M059J (cell line): ENCODE measurements at places on chromosomes 4 and X. TPM values are rescaled to one million over a fixed set of nuclear protein-coding genes. Genes with fewer than 3 reads are reported as not detected.

The CPE gene
- total RNA-seq = 38.3 and 53.6 TPM in 2 replicates

The SYN1 gene
- 0.07 and 1.4 TPM in 2 replicates for total RNA-seq

The CYBB gene
- total RNA-seq = 0.07 TPM in 1 of 2 replicates, not detected in the other

The NPFFR2 gene
- total RNA-seq = not detected in 2 replicates

The NSUN7 gene
- 5.9 and 9.2 TPM in 2 replicates for total RNA-seq

The NWD2 gene
- total RNA-seq = not detected in 2 replicates

The CORIN gene
- total RNA-seq = 0.05 TPM in 2 replicates
